ENCODE measurements at places on chromosomes 2 and 18.
A peak's percentile ranks its signal among the peaks of the same experiment; 100 is the strongest.

GRCh38 chr2:41933585-41934320 is 114.1 kb upstream of the PKDCC start:
- DNase-seq, result no peak

DNA sequence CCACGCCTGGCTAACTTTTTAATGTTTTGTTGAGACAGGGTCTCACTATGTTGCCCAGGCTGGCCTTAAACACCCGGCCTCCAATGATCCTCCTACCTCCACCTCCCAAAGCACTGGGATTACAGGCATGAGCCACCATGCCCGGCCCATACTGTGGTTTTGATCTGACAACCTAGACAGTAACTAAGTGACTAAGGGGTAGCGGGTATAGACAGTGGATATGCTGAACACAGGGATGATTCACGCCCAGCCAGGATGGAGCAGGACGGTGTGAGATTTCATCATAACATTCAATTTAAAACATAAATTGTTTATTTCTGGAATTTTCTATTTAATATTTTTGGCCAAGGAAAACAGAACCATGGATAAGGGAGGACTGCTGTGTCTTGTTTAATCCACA is 36.0 kb upstream of the YPEL5 start:
- DNase-seq, result no peak

DNA sequence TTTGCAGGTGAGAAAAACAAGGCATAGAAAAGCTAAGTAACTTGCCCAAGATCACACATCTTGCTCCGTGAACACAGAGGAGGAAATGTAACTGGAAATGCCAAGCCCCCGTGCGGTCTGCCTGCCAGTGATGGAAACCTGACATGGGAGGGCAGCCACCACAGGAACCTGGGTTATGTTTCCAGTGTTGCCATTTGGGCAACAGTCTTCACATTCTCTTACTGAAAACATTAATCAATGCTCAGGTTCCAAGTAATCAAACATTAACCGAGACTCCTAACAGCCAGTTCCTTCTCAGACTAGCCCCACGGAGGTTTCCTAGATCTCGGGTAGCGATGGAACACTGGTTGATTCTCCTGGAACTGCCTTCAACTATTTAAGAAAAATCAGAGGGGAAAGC is 2.5 kb downstream of the TGFA start:
- no peak for DNase-seq

DNA sequence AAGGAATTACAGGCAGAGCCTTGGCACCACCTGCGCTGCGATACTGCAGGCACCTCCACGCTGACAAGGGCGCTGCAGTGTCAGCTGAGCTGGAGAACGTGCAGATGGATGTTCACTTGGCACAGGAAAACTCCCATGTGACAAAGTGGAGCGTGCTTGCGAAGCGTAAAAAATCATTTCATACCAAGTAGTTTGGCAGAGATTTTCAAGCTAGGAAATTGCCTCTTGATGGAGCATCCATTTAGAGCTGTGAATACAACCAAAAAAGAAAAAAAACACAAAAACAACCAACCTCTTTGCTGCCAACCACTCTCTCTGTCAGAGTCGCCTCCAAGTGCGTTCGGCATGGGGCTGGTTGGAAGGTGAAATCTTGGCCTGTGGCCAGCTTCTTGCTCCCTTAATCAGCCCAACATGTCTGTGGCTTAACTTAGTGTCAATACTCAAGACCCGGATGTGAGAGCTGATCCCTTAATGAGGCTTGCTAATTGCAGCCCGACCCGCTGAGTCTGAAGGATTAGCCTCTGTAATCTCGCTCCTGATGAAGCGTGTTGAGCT is 38.1 kb downstream of the ACOXL start:
- DNase-seq, result peak; percentile 61

- DNase-seq, result no peak
Measured at GRCh38 chr18:50163505-50163904, 31.4 kb downstream of the MYO5B start.

DNA sequence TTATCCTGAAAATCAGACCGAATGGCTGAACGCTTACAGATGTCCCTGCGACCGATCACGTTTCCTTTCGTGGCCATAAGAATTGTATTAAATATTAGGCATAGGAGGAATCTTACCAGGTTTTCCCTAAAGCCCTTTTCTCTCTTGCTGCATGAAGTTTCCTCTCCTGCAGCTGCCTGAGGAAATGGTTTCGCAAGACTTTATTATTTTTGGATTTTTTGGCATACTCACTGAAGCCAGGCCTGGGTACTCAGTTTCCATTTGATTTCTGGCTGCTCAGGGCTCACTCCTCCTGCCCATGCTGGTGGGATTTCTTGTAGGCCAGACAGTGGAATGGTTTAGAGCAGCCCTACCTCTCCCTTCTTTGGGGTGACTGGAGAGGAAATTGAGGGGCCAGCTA is 114.0 kb downstream of the KLHL29 start:
- DNase-seq, result peak; percentile 22

- DNase-seq, result no peak
Measured at GRCh38 chr18:53689886-53690285, 534.6 kb downstream of the MBD2 start.

DNA sequence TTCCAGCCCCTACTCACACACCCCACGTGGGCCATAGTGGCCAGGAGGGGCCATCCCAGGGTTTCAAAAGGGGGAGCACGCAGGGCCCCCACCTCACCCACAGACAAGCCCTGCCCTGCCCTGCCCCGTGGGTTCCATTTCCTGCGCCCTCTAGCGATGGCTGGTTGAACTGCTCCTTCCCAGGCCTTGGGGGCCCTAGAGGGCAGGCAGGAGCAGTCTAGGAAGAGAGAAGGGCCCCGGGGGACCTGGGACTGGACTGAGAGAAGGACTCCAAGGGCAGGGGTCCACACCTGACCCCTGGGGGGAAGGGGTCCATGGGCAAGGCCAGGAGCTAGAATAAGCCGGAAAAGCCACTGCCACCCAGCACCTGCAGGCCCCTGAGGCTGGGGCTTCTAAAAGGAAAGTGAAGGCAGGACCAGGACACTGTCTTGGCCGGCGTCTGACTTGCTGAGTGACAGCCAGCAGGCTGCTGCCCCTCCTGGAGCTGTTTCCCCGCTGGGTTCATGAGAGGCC is 10.1 kb downstream of the CYP26B1 start:
- peak; percentile 76 for DNase-seq

GRCh38 chr2:241037498-241037897 is 39.1 kb downstream of the SNED1 start:
- DNase-seq, result no peak

DNA sequence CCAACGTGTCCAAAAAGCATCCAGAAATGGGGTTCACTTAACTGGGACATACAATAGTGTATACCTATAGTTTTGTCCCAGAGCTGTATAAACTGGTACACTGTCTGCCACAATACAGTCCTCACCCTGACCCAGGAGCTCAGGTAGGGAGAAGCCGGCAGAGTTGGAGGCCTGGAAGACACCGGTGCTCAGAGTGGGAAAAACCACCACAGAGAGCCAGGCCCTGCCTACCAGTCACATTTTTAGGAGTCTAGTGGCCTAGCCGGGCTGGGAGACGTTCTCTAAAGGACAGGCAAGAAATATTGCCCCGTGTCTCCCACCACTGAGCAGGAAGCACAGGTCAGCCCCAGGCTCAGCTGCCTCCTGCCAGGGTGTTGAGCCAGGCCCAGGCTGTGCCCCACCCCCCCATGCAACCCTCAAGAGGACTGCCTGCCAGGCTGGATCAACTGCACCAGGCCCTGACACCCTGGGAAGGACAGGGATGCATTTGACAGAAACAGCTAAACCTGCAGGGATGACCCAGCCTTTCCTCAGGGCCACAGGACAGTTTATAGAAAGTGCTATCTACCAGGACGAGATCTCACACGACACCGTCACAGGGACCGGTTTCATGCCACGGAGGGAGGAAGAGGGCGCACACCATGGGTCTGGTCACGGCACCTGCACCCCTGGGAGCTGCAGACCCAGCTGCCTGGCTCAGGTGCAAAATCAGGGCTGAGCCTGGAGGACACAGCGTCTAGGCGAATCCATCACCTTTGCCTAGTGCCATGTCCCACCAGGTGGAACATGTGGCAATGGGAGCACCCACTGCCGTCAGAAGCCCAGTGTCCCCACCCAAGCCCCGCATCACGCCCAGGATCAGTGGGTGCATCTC is 89.9 kb downstream of the TMEM18 start:
- DNase-seq, result no peak

- DNase-seq, result peak; percentile 53
Measured at GRCh38 chr2:218438596-218438995, 19.7 kb downstream of the VIL1 start.

GRCh38 chr18:7048081-7048480 is 69.5 kb downstream of the LAMA1 start:
- DNase-seq, result no peak

GRCh38 chr2:224584111-224584784 is 915 bp downstream of the CUL3 start:
- DNase-seq, result peak; percentile 56

DNA sequence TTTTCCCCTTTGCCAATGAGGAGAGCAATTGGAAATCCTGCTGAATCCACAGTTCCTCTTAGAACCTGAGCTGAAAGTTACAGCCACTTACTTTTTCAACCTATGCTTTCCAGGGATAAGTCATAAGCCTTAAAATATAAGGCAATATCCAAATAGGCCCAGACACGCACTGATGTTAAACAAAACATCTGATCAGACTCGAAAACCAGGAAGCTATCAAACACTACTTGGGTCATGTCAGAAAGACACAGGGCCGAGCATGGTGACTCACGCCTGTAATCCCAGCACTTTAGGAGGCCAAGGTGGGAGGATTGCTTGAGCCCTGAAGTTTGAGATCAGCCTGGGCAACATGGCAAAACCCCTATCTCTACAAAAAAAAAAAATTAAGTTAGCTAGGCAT is 192.1 kb downstream of the SP3 start:
- no peak for DNase-seq

DNA sequence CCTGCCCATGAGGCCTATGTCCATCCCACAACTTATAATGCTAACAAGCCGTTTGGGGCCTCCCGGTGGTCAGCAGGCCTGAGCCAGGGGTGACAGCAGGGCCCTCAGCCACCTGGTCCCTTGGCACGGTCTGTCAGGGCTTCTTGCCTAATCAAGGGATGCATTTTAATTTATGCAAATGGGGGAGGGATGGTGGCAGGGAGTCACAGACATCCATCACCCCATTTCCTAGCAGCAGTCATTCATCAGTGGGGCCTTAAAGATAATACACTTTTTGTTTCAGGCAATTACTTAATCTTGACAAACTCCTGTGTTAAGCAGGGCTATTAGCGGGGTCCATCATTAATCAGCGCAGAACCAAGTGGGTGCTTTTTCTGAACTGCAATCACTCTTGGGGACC is 174.5 kb downstream of the GLI2 start:
- no peak for DNase-seq

DNA sequence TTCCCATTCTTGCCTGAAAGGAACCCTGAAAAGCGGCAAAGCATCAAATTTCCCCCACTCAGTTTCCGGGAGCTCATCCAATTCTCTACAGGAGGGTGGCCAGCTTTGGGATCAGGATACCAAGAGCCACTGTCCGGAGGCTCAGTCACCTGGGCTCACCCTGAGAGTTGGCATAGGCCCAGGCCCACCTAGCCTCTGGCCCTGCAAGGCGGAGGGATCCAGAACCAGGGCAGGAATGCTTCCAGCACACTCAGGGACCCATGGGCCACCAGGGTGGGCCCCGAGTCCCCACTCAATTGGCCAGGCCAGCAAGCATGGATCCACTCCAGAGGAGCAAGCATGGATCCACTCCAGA is 432.9 kb upstream of the MYT1L start:
- DNase-seq, result no peak

GRCh38 chr2:205889114-205889513 is 196.9 kb downstream of the INO80D start:
- DNase-seq, result no peak

- no peak for DNase-seq
Measured at GRCh38 chr2:40033781-40034180, 254.7 kb upstream of the THUMPD2 start.

DNA sequence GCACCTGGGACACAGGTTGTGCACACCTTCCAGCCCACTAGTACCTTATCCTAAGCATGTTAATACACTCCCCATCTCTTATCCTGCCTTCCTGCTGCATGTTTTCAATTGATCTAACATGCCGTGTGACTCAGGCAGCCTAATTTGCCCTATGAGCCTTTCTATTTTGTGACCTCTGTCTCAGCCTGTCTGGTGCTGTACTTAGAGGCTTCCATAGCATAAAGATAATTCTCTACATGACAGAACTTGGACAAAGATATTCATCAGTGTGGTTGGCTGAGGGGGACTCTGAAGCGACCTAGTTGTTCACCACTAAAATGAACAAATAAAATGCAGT is 8.6 kb upstream of the TMEM37 start:
- no peak for DNase-seq

GRCh38 chr2:195001924-195002323 is 655.1 kb upstream of the SLC39A10 start:
- no peak for DNase-seq

DNA sequence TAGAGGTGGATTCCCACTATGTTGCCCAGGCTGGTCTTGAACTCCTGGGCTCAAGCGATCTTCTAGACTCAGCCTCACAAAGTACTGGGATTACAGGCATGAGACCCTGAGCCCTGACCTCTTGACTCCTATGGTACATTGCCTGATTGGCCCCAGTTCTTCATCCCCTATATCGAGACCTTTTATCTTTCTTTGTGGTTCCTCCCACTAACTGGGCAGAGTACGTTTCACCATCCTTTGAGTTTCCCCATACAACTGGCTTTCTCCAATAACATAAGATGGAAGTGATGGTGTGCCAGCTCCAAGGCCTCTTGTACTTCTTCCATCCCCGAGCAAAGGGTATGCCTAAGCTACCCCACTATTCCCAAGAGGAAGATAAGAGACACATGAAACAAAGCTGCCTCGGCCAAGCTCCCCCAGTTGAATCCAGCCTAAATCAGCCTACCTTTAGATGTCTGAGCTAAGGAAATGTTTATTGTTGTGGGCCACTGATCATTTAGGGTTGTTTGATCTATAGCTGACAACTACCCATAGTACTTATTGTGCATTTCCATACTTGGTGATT is 8.3 kb upstream of the TMEM247 start:
- no peak for DNase-seq

GRCh38 chr2:10559634-10560224 is 111.6 kb upstream of the ODC1 start:
- DNase-seq, result no peak

- DNase-seq, result no peak
Measured at GRCh38 chr18:77091366-77091765, 41.2 kb downstream of the MBP start.

- DNase-seq, result no peak
Measured at GRCh38 chr18:57891707-57892391, 88.7 kb upstream of the ATP8B1 start.

GRCh38 chr2:61770298-61770697 is 83.6 kb downstream of the FAM161A start:
- DNase-seq, result no peak

- no peak for DNase-seq
Measured at GRCh38 chr2:27024188-27024587, 8.6 kb upstream of the TMEM214 start.

DNA sequence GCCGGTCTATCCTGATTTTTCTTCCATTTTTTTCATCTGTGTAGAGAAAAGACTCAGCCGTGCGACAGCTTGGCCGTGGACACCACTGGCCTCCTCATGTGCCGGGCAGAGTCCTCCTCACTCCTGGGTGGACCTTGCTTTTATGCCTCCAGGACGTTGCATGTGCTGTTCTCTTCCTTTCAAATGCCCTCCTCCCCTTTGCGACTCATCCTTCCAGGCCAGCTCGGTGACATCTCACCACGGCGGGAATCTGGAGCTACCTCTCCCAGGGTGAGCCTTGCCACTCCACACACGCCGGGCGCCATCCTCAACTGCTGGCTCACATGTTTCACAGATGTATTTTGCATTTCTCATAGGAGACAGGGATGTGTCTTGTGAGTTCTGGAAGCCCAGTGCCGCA is 198.5 kb upstream of the HDAC4 start:
- DNase-seq, result no peak

- DNase-seq, result no peak
Measured at GRCh38 chr2:118044854-118045253, 31.0 kb upstream of the CCDC93 start.

All from Right ventricle myocardium superior (tissue), 1 donor.